NCI-H526 (cell line): ENCODE measurements at places on chromosomes 2 and 18.

- no peak for DNase-seq
Observed at GRCh38 chr2:240604939-240605716, 18.6 kb downstream of the CAPN10 start.

- DNase-seq = no peak
Observed at GRCh38 chr2:222440673-222441422, 16.5 kb downstream of the SGPP2 start.

GRCh38 chr18:3793545-3793944 lies 343.6 kb downstream of the TGIF1 start:
- no peak for DNase-seq

GRCh38 chr2:119772767-119773166 lies 13.0 kb downstream of the PTPN4 start:
- DNase-seq = no peak

- no peak for DNase-seq
Observed at GRCh38 chr2:136373841-136374240, 255.9 kb upstream of the CXCR4 start.

- DNase-seq = no peak
Observed at GRCh38 chr2:74221091-74221490, 22.7 kb downstream of the MTHFD2 start.

- DNase-seq = no peak
Observed at GRCh38 chr18:47800756-47801155, 129.7 kb downstream of the SMAD2 start.

DNA sequence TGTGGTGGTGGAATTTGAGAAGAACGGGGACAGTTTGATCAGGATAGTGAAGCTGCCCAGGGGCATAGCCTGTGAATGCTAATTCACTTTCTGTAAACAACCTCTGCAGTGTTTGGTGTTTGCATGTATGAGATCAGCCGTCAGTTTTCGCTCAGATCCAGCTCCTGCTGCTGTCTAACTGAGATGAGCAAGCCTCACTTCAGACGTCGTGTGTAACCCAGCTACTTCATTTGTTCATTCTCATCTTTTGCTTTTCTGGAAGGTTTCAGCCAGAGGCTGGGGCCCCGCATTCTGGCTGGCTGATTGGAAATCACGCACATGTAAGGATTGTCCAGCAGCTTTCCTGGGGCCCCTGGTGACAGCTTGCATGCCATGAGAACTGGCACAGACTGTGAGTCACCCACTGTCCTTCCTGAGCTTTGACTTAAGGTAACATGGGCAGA lies 48.9 kb downstream of the LDLRAD4 start:
- DNase-seq = peak; percentile 12

- no peak for DNase-seq
Observed at GRCh38 chr2:106187273-106187891, 6.7 kb downstream of the UXS1 start.

DNA sequence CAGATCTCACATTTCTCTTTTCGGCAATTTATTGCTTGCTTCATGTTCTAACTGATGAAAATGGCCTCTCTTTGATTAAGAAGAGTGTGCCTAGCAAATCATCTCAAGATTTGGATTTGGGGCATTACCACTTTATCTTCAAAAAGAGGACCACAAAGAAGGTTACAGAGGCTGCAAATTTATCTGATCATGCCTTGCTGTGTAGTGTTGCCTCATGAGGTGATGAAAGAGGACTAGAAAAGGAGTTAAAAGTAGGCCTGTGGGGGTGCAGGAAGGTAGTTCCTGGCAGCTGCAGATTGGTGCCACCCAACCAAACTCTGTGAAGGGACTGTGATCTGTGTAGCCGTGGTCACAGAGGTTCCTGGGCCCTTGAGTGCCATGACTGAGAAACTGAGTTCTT lies 69.2 kb downstream of the PRELID3A start:
- no peak for DNase-seq

DNA sequence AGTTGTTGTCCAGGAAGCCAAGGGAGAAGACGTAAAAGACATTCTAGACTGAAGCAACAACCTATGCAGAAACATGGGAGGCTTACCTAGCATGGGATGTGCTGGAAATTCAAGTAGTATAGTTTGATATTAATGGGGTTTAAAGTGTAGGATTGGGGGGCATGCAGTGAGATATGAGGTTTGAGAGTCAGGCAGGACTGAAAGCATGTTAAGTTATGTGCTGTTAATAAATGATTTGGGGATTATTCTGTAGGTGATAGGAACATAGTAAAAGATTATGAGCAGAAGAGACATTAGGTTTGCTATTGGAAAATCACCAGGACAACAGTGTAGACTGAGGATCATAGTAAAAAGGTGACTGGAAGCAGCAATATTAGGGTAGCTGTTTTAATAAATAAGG lies 3.2 kb downstream of the EHBP1 start:
- no peak for DNase-seq

- no peak for DNase-seq
Observed at GRCh38 chr18:25237571-25238267, 114.2 kb downstream of the ZNF521 start.

- DNase-seq = no peak
Observed at GRCh38 chr18:80115035-80115434, 6.0 kb downstream of the ADNP2 start.

- no peak for DNase-seq
Observed at GRCh38 chr2:25473758-25474340, 132.1 kb upstream of the DNMT3A start.

DNA sequence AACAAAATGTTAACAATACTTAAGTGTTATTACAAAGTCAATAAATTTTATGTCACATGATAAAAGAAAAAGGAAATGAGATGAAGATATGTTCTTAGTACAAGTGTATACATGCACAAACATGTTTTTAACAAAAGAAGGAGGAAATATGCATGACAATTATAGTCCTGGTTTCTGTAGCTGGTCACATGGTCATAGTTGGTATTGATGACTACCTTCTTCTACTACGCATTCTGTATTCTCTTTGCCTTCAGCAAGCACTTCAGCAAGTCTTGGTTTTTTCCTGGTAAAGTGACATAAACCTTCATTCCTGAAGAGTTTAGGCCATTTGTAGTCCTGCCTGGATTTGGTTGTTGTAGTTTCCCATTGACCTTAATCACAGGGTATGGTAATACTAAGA lies 121.3 kb upstream of the SYT4 start:
- DNase-seq = no peak

GRCh38 chr2:16020389-16021008 lies 80.1 kb downstream of the MYCN start:
- no peak for DNase-seq

DNA sequence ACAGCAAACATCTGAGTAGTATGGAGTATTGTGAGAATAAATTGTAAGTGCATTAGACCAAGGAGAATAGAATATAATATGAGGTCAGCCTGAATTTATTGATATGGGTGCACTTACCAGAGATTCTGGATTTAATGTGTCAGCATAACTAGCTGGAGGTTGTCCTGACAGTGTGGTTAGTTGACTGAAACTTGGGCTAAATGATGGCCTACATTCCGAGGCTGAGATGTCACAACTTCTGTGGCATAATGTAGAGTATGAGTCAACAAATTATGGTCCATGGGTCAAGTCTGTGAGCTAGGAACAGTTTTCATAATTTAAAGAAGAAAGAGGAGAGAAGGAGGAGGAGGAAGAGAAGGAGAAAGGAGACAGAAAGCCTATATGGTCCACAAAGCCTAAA lies 127.6 kb downstream of the QPCT start:
- DNase-seq = no peak

DNA sequence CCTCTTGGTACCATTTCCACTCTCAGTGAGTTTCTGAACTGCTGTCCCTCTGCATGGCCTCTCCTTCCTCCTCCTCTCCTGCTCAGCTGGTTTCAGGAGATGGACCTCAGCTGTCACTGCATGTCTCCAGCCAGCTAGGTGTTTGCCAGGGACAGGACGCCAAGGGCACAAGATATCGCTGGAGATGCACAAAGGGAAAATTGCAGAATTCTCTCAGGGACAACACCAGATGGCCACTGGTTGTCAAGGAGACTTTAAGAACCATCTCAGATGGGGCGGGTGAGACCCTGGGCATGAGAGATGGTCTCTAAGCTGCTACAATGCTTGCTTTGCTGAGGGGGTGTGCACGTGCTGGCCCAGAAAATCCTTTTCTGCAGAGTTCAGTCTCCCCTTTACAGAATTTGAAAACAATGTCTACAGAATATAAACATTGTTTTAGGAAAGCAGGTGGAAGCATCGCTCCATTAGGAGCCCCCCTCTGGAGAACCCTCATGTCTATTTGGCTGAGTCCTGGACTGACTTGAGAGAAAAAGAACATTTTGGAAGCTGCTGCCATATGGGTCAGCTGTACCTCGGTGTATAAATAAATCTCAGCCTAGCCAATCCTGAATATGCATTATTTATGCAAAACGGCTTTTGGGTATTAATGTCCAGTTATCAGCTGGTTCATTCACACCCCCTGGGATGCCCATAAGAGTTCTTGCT lies 57.8 kb upstream of the SPP2 start:
- no peak for DNase-seq

- no peak for DNase-seq
Observed at GRCh38 chr2:40658941-40659340, 207.1 kb upstream of the SLC8A1 start.

GRCh38 chr2:10452312-10452711 lies 4.2 kb upstream of the ODC1 start:
- DNase-seq = no peak

- no peak for DNase-seq
Observed at GRCh38 chr2:133954636-133955035, 299.2 kb upstream of the MGAT5 start.

GRCh38 chr2:106127282-106127771 lies 66.8 kb downstream of the UXS1 start:
- no peak for DNase-seq

DNA sequence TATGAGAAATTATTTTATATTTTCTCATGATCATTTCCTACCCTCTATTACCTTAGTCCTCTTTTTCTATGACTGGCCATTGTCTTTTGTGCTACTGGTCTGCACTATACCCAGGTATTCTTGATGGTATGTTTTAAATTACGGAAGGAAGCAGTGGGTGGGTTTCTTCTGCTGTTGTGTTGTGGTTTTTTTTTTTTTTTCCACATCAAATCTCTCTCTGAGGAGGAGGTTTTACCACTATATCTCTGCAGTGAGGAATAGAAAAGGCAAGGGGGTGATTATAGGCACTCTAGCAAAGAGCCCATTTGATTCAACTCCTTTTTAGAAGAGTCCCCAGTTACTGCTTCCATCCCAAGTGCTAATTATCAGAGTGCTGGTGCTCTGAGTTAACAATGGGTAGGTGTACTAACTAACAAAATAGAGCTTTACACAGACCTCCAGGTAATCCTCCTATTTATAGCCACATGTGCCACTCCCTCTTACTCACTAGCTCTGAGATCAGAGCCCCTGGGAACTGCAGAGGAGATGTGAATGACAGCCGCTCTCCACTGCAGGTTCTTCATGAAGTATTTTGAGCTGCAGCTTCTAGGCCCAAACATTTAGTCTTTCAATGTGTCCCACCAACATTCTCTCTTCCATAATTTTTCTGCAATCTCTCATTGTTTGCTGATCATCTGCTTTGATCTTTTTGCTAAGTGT lies 301.6 kb upstream of the GULP1 start:
- no peak for DNase-seq

DNA sequence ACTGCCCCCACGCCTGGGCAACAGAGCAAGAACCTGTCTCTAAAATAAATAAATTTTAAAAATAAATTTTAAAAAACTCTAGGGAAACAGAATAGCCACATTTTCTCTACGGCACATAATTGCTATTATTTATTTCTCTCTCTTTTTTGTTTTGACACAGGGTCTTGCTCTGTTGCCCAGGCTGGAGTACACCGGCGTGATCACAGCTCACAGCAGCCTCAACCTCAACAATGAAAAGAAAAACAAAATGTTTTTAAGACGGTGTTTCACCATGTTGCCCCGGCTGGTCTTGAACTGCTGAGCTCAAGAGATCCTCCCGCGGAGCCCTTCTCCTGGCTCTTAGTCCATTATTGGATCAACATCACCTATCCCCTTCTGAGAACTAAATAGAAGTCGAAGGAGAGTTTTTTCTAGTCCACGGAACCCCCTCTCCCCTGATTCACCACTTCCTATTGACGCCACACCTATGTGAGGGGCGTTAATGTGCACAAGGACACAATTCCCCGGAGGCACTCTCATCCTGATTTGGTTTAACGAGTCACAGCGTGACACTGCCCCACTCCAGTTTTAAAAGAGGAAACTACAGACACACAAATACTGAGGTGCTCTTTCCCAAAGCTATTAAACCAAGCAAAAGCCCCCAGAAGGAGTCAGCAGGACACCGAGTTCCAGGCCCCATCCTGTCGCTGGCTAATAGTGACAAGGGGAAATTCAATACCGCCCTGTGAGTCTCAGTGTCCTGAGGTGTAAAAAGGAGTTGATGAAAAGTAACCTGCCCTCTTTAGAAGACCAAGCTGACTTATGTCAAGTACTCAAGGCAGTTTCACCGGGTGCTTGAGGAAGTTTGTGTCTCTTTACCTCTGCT lies 1.1 kb downstream of the NPC1 start:
- no peak for DNase-seq
